Tibial nerve (tissue), 4 donors: ENCODE measurements at places on chromosomes 16 and 17. TPM values are rescaled to one million over a fixed set of nuclear protein-coding genes. Genes with fewer than 3 reads are reported as not detected.

DNA sequence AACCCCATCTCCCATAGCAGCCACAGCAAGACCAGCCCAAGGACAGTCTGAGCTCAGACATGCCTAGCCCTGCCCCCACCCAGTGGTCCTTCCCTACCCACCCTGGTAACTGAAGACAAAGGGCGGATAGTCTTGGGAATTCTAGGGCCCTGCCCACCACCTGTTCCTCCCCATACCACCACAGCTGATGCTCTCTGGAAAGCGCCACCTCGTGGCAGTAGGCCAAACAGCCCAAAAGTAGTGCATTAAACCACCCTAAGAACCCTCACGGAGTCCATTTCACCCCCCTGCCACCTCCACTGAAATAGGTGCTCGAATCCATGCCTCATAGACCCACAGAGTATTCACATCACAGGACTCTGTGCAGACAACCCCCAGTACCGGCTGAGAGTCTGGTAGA, 1021.4 kb downstream of the CDH8 start:
- no peaks in the 10 kb centered on the region for H3K4me1 ChIP-seq
- no peaks in the 10 kb centered on the region for H3K36me3 ChIP-seq
- H3K27me3 ChIP-seq = no peaks in the 10 kb centered on the region
- DNase-seq = no peak
- H3K4me3 ChIP-seq = no peak overlapping the region

DNA sequence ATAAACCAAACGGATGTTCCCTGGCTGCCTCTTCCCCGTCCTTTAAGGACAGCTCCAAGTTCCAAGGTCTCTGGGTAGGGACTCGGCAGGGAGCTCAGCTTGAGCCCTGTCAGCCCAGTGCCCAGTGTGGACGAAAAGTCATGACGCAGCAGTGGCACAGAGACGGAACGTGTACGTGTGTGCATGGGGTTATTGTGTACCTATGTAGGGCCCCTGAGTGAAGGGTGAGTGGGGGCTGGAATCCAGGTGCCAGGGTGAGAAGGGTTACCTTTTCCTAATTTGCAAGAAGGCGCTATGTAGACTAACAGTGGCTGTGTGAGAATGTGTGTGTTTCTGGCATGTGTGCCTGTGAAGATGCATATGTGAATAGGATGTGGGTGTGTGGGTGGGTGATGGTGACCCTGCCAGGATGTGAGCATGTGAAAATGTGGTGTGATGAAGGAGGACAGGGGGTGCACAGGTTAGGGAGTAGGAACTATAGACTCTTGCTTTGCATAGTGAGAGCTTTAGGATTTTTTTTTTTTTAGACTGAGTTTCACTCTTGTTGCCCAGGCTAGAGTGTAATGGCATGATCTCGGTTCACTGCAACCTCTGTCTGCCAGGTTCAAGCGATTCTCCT, 6.0 kb downstream of the SCN4A start:
- no peak overlapping the region for H3K27ac ChIP-seq
- H3K4me1 ChIP-seq = no peaks in the 10 kb centered on the region
- H3K27me3 ChIP-seq = no peaks in the 10 kb centered on the region
- no peaks in the 10 kb centered on the region for H3K36me3 ChIP-seq

GRCh38 chr17:42342242-42343008, 45.8 kb downstream of the STAT3 start:
- no peak overlapping the region for H3K27ac ChIP-seq
- H3K4me1 ChIP-seq = no peaks in the 10 kb centered on the region
- no peak overlapping the region for H3K4me3 ChIP-seq

GRCh38 chr16:81600275-81600674, 155.7 kb downstream of the CMIP start:
- no peaks in the 10 kb centered on the region for H3K27me3 ChIP-seq
- DNase-seq = no peak
- peaks cover 6% of the 10 kb centered on the region for H3K4me1 ChIP-seq
- no peak overlapping the region for H3K27ac ChIP-seq

GRCh38 chr17:42680331-42680808, 1.3 kb downstream of the CCR10 start:
- H3K4me3 ChIP-seq = peak overlapping the region; percentile 55
- H3K36me3 ChIP-seq = no peaks in the 10 kb centered on the region
- peak overlapping the region; percentile 97 for H3K27ac ChIP-seq
- H3K27me3 ChIP-seq = no peaks in the 10 kb centered on the region
- no peak for DNase-seq

HID1 gene
- 7.9 TPM for total RNA-seq

GRCh38 chr17:1577182-1577581, 14.6 kb upstream of the PITPNA start:
- H3K4me1 ChIP-seq = no peaks in the 10 kb centered on the region
- no peaks in the 10 kb centered on the region for H3K27me3 ChIP-seq
- peaks cover 11% of the 10 kb centered on the region for H3K36me3 ChIP-seq
- peak; percentile 81 for DNase-seq

DNA sequence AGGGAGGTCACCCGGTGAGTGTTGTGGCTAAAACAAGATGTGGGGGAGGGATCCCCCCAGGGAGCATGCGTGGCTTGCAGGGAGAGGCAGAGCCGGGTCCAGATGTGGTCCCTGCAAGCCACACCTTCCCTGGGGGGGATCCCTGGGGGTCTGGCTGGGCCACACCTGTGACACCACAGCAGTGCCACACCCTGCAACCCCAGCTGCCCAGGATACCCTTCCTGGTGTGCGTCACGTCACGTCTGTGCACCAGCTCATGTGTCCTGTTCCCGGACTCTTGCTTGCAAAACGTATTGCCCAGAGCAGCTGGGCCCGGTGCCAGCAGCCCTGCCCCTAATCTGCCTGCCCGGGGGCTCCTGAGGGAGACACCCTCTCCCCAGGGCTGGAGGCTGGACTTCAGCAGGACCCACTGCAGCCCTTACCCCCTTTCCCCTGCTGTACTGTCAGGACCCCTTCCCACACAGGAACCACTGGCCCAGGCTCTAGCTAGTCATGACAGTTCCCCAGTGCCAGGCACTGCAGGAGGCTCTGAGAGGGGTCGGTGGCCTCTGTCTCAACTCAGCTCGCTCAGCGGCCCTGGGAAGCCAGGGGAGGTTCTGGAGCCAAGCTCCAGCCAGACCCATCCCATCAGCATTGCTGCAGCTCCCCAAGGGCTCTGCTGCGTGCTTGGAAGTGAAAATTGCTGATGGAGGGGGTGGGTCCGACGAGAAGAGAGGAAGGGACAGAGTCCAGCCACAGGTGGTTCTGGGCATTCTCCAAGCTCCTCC, 25.8 kb upstream of the ACSF3 start:
- H3K4me3 ChIP-seq = no peak overlapping the region
- H3K36me3 ChIP-seq = no peaks in the 10 kb centered on the region
- no peak for DNase-seq

DNA sequence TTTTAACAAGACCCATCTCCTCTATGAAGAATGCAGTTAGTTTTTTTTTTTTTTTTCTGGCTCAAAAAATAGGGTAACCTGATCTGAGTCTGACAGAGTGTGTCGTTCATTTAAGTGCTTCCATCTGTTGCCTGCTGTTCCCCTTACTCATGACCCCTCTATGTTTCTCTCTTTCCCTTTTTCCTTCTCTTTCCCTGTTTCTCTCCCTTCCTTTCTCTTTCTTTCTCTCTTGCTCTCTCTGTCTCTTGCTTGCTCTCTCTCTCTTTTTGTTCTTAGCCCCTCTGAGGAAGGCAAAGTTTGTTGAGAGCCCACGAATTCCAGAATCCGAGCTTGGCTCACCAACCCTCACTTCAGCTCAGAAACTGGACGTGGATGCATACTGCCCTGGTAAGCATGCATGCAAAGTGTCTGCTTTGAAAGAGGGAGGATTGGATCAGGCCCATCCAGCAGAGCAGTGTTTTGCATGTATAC, 185.0 kb downstream of the TANC2 start:
- H3K27me3 ChIP-seq = no peaks in the 10 kb centered on the region
- H3K36me3 ChIP-seq = no peaks in the 10 kb centered on the region
- no peak for DNase-seq
- peaks cover 11% of the 10 kb centered on the region for H3K4me1 ChIP-seq
- no peak overlapping the region for H3K4me3 ChIP-seq

RAB34 gene
- 189 TPM for total RNA-seq

DNA sequence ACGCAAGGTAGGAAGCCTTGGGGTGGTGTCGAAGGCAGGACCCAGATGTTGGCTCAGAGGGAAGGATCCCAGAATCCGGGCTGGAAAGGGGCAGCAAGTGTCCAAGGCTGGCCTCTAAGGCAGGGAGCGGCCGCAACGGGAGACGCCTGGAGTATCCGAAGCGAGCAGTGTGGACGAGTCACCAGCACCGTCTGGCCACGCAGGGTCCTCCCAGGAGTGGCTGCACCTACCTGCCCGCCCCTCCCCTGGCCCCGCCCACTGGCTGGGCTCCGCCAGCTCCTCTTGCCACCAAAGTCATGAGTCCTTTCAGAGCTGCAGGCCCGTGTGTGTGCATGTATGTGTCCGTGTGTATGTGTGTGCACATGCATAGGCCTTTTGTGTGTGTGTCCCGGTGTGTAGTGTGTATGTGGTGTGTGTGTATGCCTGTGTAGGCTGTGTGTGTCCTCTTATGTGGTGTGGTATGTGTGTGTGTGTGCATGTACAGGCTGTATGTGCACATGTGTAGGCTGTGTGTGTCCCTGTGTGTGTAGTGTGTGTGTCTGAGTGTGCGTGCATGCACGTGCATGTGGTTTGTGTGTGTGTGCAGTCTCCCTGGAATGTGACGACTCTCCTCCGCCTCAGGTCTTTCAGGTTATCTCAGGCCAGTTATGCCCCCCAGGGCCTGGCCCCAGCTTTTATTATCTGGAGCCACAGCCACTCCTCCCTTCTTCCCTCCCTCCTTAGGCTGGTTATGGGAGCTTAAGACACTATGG, at the start of gene PRSS8:
PRSS8 (minus strand) TSS at position 193 of the 752 bp plus-strand sequence. CDS start 229 bp downstream, outside the sequence.
- H3K27ac ChIP-seq = peak within 1 kb of the TSS; percentile 76
- peak within 1 kb of the TSS; percentile 25 for H3K4me3 ChIP-seq
- no peaks in the 10 kb centered on the region for H3K27me3 ChIP-seq
- H3K36me3 ChIP-seq = no peaks in the 10 kb centered on the region
- DNase-seq = no peak
- no peaks in the 10 kb centered on the region for H3K4me1 ChIP-seq

- no peak overlapping the region for H3K4me3 ChIP-seq
- no peak for DNase-seq
- H3K27ac ChIP-seq = no peak overlapping the region
- no peaks in the 10 kb centered on the region for H3K27me3 ChIP-seq
Observed at GRCh38 chr17:81148986-81149533, 16.2 kb upstream of the PVALEF start.

DNA sequence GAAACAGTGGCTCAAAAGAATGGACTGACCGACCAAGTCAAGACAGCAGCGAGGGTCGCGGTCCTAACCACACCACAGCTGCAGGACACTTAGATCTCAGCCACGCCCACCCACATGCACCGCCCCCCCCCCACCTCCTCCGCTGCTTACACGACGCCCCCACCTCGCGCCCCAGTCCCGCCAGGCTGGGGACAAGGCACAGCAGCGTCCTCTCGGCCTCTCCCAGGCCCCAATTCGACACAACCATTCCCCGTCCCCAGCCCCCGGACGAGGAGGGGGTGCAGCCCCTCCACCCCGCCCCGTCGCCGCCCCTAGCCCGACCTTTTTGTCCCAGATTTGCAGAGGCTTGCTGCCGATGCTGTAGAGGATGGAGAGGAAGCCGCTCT, 477 bp downstream of the CFAP20 start:
- peak overlapping the region; percentile 94 for H3K27ac ChIP-seq
- DNase-seq = no peak
- no peaks in the 10 kb centered on the region for H3K36me3 ChIP-seq
- H3K4me3 ChIP-seq = peak overlapping the region; percentile 98

DNA sequence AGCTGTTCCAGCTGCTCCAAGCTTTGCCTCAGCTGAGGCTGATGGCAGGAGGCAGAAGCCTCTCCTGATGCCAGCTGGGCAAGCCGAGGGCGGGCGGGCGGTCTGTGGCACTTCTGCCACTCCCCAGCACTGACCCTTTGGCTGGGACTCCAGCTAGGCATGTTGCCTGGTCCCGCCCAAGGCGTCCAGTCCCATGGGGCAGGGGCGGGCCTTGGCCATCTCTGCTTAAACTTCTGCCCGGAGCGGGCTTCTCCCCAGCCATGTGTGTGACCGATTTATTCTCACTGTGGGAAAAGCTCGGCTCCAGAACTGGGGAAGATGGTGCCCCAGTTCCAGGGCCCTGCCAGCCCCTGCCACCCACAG, 349.1 kb downstream of the SEC14L1 start:
- H3K36me3 ChIP-seq = no peaks in the 10 kb centered on the region
- H3K27me3 ChIP-seq = no peaks in the 10 kb centered on the region
- peaks cover 47% of the 10 kb centered on the region for H3K4me1 ChIP-seq
- DNase-seq = peak; percentile 73

DNA sequence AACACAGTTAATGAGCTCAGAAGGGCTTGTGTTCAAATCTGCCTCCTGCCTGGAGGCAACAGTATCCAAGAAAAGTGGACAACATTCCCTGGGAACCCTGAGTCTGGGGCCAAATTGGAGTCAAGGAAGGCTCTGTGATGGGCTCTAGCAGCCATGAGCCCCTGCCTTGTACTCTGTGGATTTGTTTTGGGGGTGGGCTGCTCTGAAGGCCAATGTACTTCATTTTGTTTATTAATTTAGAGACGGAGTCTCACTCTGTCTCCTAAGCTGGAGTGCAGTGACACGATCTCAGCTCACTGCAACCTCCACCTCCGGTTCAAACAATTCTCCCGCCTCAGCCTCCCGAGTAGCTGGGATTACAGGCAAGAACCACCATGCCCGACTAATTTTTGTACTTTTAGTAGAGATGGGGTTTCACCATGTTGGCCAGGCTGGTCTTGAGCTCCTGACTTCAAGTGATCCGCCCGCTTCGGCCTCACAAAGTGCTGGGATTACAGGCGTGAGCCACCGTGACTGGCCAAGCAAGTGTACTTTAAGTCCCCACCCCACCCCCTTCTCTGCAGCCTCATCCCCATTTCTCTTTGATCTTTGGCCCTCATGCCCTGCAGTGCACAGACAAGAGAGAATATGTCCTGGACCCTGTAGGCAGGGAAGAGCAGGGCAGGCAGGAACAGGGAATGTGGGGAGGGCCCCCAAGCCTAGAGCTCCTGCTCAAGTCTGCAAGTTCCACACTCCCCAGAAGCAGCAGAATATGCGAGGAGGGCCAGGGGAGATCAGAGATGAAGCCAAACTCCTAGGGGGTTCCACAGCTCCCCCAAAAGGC, 2.7 kb upstream of the GIP start:
- H3K36me3 ChIP-seq = no peaks in the 10 kb centered on the region
- H3K27ac ChIP-seq = no peak overlapping the region
- H3K4me3 ChIP-seq = no peak overlapping the region
- H3K4me1 ChIP-seq = no peaks in the 10 kb centered on the region

MPV17L gene
- 11.5 TPM for total RNA-seq

GRCh38 chr16:89442588-89442987, 47.8 kb downstream of the ANKRD11 start:
- H3K36me3 ChIP-seq = no peaks in the 10 kb centered on the region
- H3K4me3 ChIP-seq = no peak overlapping the region
- no peak for DNase-seq
- peaks cover 67% of the 10 kb centered on the region for H3K4me1 ChIP-seq
- H3K27me3 ChIP-seq = no peaks in the 10 kb centered on the region
- H3K27ac ChIP-seq = peak overlapping the region; percentile 40

GRCh38 chr17:58521680-58522079, 7.2 kb upstream of the MTMR4 start:
- no peak overlapping the region for H3K4me3 ChIP-seq
- no peaks in the 10 kb centered on the region for H3K27me3 ChIP-seq
- peak overlapping the region; percentile 45 for H3K27ac ChIP-seq
- DNase-seq = no peak
- H3K36me3 ChIP-seq = no peaks in the 10 kb centered on the region
- peaks cover 44% of the 10 kb centered on the region for H3K4me1 ChIP-seq
